ENCODE measurements at places on chromosomes 1 and 21.

GRCh38 chr21:38039841-38040240 is 123.6 kb upstream of the KCNJ6 start:
- DNase-seq: no peak

DNA sequence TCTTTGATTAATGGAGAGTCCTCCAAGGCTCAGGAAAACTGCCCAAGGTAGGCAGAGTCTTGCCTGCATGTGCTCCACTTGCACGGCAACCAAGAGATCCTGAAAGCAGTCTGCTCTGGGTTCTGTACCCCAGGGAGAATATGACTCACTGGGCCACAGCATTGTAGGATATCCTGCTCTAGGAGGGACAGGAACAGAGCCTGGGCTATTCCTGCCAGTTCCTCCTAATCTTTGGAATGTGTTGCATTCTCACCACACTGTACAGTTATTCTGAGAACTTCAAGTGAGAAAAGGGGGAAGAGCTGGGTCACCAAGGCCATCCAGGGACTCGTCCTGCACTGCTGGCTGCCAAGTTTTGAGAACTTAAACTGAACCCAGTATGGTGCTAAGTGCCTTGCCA is 278.5 kb downstream of the MATN1 start:
- no peak for DNase-seq

- no peak for DNase-seq
These were observed 7.0 kb upstream of the C1orf146 start for GRCh38 chr1:92210701-92211100.

DNA sequence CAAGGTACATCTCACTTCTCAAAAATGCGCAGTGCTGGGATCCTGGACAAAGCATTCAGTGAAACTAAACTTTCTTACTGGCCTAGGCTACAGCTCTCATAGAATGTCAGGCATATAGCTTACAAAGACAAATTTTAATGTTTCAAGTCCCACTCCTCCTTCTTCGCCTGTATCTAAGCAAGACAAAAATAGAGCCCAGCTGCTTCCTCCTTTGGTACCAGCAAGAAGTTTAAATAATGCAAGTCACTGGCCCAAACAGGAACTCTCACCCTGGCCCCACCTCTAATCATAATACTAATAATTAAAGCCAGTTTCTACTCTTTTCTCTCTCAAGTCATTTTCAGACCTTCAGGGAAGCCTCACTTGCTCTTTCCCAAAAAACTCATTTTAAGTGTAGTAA is 1267.9 kb downstream of the MRPL39 start:
- no peak for DNase-seq

DNA sequence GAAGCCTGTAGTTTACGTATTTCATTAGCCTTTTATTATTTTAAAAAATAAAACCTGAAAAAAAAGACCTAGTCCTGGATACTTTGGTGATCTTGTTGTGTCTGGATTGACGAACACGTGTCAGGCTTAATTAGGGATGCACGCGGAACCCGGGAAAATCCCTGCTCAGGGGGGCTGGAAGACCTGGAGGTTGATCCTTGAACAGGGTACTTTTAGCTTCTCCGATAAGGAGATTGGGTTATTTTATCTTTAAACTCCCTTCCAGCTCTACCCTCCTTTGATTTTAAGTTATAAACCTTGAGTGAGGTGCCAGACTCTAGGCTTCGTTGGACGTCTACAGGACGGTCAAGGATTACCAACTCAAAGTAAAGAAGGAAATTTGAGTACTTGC is 552 bp upstream of the ZNF691 start:
- DNase-seq: no peak

GRCh38 chr1:154733621-154734020 is 125.6 kb upstream of the ADAR start:
- no peak for DNase-seq
